Activated naive CD4-positive, alpha-beta T cell treated with Interleukin-2 at 50 U/mL for 16 hours (primary cell): ENCODE measurements at places on chromosomes 4 and X.

- no peak for DNase-seq
These were observed 751 bp upstream of the DOK7 start for GRCh38 chr4:3462321-3462789.

DNA sequence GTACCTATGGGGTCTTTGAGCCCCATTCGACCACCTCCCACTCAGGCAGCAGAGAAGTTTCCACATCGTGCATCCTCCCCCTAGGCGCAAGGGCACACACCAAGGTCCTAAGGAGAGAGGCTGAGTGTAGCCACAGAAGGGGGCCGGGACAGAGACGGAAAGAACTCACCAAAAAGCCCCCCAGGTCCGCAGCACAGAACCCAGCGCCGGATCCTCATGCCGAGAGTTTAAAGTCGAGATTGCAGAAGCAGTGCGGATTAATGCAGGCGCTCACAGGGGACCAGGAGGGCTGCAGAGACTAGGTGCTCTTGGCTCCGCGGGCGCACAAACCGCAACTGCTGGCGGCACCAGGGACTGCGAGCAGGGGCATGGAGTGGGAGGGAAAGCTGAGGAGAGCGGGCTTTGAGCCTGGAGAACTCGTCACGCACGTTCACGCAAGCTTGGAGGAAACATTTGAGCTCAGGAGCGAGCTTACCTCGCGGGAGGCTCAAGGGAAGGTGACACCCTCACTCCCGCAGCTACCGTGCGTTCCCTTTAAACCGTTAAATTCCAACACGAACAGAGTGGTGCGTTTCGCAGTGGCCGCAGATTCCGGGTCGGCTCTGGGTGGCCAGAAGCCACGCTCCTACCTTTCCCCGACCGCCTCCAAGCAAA lies 8.5 kb downstream of the NKX3-2 start:
- DNase-seq: no peak

DNA sequence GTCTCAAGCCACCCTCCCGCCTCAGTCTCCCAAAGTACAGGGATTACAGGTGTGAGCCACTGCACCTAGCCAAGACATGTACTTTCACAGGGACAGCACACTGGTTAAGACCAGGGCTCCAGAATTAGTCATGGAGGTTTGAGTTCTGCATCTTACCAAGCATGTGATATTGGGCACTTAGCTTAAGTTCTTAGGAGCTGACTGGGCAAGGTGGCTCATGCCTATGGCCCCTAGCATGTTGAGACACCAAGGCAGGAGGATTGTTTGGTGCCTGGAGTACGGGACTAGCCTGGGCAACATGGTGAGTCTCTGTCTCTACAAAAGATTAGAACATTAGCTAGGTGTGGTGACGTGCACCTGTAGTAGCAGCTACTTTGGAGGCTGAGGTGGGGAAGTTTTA lies 2.6 kb upstream of the TMEM192 start:
- DNase-seq: no peak

DNA sequence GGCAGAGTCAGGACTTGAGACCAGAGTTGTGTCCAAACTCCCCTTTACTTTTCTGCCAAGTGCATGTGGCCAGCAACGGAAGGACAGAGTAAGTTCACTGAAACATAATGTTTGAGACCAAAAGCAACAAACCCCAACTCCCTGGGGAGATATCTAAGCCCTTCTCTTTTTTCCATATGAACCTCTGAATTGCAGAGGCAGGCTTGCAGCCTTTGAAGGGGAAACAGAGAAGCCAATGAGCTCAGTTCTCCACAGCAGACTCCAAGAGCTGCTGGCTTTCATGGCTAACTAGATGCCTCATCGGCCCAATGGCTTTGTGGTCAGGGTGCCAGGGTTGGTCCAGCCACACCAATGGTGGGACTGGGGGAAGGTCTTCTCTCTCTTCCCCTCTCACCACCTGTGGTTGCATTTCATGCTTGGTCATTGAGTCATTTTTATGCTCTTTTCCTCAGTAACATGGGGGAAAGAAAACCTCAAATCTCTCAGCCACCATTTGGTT lies 34.0 kb downstream of the STARD8 start:
- DNase-seq: no peak

DNA sequence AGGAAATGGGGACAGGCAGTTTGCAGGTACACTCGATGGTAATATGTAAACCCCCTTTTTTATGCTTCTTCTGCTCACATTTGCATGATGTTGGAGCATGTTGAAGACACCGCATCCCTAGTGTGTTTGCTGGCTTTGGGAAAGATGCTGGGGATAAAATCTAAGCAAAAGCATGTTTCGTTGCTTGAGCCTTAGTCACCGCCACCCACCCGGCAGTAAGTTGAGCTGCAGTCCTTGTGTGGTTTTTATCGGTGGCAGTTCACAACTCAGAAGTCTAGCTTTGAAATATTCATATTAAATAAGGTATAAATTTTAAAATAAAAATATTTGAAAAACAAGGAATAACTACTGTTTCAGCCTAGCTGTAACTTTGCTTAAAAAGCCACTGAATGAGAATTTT lies 21.7 kb upstream of the MND1 start:
- no peak for DNase-seq

- DNase-seq: no peak
These were observed 48.1 kb downstream of the FNIP2 start for GRCh38 chr4:158816955-158817354.

DNA sequence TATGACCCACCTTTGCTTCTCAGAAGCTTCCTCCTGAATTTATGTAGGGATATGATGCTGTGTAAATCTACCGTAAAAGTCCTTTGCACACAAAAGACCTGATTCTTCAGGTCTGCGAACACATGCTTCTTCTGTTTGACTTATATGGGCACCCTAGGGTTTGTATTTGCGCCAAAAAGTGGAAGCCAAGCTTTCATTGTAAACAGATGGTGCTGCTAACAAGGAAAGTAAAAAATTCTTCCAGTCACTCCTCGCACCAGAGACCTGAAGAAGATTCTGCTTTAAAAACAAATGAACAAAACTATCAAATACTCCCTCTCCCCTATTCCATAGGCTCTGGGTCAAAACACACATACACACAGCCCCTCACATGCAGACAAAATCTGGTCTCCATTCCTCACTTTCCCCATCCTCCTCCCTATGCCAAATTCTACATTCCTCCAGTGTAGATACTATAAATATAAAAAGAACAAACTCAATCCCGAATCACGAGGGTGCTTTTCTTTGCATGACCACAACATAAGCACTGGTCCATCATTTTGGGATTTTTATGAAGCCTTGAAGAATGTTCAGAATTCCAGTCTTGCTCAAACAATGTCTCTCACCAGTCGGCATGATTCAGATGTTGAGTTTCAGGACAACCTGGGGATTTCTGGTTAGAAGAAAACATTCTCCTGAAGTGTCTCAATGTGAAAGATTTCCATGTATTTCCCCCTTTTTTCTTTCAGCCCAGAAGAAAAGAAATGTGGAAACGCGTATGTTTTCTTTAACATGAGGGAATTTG lies 125.1 kb downstream of the PALLD start:
- DNase-seq: no peak

DNA sequence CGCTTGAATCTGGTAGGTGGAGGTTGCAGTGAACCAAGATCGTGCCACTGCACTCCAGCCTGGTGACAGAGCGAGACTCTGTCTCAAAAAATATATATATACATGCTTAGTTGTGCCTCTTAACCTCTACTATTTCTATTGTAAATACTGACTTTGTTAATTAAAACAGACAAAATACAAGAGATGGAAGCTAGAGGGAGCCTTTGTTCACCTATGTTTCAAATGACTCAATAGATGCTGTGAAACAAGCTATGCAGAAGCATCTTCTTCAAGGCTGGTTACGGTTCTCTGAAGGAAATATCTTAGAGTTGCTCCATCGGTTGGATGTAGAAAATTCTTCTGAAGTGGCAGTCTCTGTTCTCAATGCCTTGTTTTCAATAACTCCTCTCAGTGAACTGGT lies 6.2 kb downstream of the NCAPG start:
- DNase-seq: no peak

GRCh38 chr4:78014889-78015886 lies 41.9 kb upstream of the FRAS1 start:
- no peak for DNase-seq

GRCh38 chrX:130691576-130691975 lies 211.4 kb downstream of the ENOX2 start:
- no peak for DNase-seq

DNA sequence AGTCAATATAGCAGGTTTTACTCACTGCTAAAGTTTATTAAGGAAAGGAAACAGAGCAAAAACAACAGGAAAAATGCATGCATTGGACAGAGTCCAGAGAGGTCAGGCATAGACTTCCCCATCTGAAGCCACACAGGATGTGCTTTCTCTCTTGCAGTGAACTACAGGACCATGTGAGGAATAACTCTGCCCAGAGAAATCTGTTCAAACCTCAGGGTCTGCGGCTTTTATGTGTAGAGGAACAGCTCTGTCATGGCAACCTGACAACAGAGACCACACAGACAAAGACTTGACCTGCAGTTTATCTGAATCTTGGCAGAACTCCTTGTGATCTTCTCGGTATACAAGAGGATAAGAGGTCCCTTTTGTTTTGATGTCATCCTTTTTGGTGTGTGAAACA lies 46.3 kb upstream of the LONRF3 start:
- DNase-seq: no peak

GRCh38 chr4:7324651-7325121 lies 110.0 kb downstream of the PSAPL1 start:
- DNase-seq: no peak

- no peak for DNase-seq
These were observed 44.3 kb downstream of the BMPR1B start for GRCh38 chr4:94802091-94802490.

- no peak for DNase-seq
These were observed 219.0 kb downstream of the CCNG2 start for GRCh38 chr4:77375866-77376607.

- no peak for DNase-seq
These were observed 87.2 kb downstream of the RASL11B start for GRCh38 chr4:52949336-52949735.

- DNase-seq: no peak
These were observed 29.8 kb downstream of the HEPH start for GRCh38 chrX:66193821-66194220.

DNA sequence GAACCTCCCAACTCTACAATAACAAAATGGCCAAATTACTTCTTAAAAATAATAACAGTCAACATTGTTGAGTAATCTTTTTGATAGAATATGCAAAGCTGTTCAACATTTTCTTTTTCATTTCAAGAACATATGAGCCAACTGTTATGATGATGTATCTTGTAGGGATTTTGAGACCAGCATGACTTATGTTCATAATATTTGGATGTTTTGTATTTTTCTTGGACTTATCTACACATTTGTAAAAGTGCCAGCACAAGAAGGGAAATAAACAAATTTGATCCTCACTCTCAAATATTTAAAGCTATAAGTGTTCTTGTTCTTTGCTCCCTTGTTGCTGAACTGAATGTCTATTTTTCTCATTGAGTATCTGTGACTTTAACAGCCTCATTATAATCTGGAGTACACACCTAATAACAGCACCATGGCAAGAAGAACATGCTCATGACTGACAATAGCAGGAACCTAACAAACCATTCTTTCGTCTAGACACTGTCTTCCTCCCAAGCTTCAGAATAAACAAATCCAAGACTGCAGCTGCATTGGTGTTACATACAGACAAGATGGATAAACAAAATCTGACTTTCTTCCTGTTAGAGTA lies 1049.7 kb downstream of the FAT4 start:
- DNase-seq: no peak

- DNase-seq: no peak
These were observed 5.6 kb downstream of the SLC49A3 start for GRCh38 chr4:683247-683897.

GRCh38 chr4:52869196-52869595 lies 7.1 kb downstream of the RASL11B start:
- DNase-seq: no peak

GRCh38 chr4:156790866-156791265 lies 180.7 kb downstream of the PDGFC start:
- no peak for DNase-seq

GRCh38 chrX:78109458-78109857 lies 5.4 kb downstream of the PGK1 start:
- DNase-seq: no peak

DNA sequence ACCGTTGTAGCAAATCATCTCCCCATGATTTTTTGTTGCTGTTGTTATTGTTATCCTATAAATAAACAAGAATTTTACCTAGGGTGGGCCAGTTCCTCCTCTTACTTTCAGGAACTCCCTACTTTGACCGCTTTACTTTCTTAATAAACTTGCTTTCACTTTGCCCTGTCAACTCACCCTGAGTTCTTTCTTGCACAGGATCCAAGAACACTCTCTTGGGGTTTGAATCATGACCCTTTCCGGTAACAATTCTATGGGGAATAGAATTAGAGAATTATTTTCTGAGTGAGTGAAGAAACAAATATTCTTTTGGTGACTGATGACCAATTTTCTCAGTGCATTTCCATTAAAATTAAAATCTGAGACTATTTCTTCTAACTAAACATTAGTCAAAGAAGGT lies 584.0 kb upstream of the TENM3 start:
- DNase-seq: no peak

GRCh38 chrX:49792376-49792775 lies 36.7 kb upstream of the PAGE4 start:
- DNase-seq: no peak

- no peak for DNase-seq
These were observed 164.0 kb downstream of the ASMT start for GRCh38 chrX:1778817-1779216.
